ENCODE measurements at places on chromosomes 12 and 14. TPM values are rescaled to one million over a fixed set of nuclear protein-coding genes. Genes with fewer than 3 reads are reported as not detected.
A peak's percentile ranks its signal among the peaks of the same experiment; 100 is the strongest.

TMEM19 gene
- total RNA-seq = 37.6 TPM

IRAK4 gene
- 10.6 TPM for total RNA-seq

TESPA1 gene
- total RNA-seq = not detected

IL22 gene
- total RNA-seq = not detected

CDK17 gene
- total RNA-seq = 28.3 TPM

GRCh38 chr12:92096346-92097136, 49.1 kb downstream of the BTG1 start:
- DNase-seq = no peak

DNA sequence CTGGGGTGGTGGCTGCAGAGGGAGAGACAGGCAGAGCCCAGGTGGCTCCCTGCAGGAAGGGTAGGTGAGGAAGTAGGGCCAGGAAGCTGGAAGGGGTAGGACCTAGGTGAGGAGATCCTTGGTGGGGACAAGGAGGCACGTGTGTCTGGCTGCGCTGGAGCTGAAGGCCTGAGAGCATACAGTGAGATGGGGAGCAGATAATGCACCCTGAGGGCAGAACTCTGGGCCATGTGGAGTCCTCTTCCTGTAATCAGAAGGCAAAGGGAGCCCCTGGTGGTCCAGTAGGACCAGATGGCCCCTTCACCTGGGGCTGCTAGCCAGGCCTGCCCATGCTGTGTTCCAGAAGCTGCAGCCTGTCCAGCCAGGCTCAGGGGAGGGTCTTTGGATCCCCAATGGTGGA, 15.3 kb upstream of the KRT80 start:
- DNase-seq = no peak

DNA sequence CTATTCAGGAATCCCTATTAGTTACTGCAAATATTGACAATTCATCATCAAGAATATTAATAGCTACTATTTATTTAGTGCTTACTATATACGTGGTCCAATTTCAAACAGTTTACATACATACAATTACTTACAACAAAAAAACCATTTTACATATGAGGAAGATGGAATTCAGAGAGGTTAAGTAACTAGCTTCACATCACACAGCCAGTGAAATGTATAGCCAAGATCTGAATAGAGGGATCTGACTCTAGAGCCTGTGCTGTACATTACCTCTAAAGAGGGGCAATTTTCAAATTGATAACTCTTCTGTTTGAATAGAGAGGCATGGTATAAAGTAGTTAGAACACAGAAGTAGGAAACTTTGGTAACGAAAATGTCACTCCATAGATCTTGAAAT, 18.3 kb downstream of the SOX5 start:
- no peak for DNase-seq

GRCh38 chr12:29889737-29890136, 106.0 kb upstream of the TMTC1 start:
- DNase-seq = peak; percentile 23

- no peak for DNase-seq
Observed at GRCh38 chr12:98408681-98409080, 106.7 kb upstream of the TMPO start.

DNA sequence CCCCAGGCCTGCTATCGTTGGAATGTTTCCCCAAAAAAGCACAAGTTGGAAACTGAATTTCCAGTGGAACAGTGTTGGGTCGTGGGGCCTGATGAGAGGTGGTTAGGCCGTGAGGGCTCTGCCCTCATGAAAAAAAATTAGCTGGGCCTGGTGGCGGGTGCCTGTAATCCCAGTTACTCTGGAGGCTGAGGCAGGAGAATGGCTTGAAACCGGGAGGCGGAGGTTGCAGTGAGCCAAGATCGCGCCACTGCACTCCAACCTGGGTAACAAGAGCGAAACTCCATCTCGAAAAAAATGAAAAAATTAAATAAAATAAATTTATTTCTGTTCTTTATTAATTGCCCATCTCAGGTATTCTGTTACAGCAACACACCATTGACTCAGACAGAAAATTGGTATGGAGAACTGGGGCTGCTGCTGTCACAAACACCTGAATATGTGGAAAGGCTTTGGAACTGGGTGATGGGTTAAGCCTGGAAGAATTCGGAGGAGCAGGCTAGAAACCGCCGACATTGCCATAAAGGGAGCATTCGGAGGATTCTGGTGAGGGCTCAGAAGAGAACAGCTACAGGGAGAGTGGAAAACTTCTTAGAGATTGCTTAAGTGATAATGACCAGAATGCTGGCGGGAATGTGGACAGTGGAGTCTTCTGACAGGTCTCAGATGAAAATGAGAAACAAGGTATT, 17.1 kb upstream of the RCOR1 start:
- no peak for DNase-seq

DNA sequence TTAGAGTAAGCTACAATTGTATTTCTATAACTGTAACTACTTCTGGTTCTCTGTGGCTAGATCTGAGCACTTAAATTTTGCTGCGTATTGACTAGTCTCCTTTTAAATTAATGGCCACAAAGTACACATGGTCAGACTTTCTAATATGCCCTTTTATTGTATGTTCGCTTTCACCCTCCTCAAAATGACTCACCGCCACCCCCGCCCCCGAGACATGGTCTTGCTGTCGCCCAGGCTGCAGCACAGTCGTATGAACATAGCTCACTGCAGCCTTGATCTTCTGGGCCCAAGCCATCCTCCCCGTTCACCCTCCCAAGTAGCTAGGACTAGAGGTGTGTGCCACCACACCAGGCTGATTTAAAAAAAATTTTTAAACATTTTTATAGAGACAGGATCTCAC, 11.8 kb downstream of the MTERF2 start:
- no peak for DNase-seq

DNA sequence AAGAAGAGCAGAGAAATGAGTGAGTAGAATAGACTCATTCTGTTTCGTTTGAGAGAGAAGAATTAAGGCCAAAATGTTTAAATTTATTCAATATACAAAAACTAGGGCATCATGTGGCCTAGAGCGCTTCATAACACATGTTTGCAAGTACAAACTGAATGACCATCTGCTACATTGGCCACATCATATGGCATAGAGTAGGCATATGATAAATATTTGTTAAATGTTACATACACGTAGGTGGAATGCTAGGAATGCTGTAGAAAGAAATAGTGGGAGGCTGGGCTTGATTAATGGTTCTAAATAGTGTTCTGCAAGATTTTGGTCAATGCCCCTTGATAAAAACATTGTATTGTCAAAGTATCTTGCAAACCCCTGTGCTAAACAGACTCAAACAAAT, 10.8 kb downstream of the MGP start:
- peak; percentile 42 for DNase-seq

- DNase-seq = peak; percentile 64
Observed at GRCh38 chr12:9808504-9808903, 18.8 kb upstream of the KLRF1 start.

GRCh38 chr14:60349663-60350365, 100.8 kb downstream of the PPM1A start:
- DNase-seq = peak; percentile 48

DNA sequence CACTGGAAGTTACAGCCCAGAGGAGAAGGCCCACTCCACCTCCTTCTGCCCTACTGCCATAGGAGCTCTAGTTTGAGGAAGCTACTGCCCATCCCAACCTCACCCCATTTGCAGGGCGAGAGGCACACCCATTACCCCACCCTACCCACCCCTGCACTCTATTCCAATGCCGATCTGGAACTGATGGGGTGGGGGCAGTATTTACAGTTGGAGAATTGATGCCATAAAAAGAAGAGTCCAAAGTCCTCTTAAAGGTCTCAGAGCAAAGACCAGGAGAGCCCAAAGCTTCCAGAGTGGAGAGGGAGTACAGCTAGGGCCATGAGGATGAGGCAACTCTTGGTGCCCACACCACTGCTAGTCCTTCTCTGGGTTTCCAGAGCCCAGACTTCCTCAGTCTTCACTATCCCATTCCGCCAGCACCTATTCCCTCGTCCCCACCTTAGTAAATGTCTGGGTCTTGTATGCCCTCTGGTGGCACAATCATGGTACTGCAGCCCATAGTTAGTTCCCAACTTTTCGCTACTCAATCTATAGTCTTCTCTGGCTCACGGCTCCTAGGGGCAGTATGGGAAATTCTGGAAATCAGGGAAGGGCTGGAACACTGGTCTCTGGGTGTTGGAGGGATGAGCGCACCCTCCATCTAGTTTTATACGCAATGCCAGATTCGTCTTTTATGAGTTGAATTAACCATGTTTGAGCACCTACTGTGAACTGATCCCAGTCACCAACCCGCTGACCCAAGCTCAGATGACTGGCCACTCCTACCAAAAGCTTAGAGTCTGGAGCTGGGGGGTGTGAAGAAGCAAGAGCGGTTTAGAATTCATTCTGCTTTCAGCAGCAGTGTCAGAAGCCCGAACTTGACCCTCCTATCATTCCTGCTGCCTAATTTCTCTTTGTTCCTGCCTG, 6.9 kb upstream of the ADCY6 start:
- DNase-seq = peak; percentile 72

DNA sequence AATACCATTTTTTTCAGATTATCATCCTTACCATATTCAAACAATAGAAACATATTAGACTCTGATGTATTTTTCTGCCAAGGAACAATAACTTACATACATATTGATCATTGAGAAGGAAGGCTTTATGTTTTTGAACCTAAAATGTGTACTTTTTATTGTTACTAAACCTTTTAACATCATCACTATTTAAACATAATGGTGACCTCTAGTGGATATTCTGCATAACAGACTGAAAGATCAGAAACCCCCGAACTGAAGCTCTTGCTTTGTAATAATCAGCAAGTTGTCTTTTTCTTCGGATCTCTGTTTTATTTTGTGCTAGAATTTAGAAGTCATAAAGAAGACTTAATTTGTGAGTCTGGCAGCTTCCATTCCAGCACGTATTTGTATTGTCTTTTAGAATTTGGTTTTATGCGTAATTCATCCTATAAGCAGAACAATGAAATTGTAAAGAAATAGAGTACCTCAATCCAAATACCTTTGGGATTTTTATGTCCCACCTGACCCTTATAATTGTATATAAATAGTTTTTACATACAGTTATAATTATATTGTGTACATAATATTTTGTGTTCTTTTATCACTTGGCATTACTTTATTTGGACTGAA, 125.9 kb upstream of the ATF1 start:
- DNase-seq = peak; percentile 66

GRCh38 chr14:56172074-56172473, 53.9 kb downstream of the PELI2 start:
- DNase-seq = no peak

DNA sequence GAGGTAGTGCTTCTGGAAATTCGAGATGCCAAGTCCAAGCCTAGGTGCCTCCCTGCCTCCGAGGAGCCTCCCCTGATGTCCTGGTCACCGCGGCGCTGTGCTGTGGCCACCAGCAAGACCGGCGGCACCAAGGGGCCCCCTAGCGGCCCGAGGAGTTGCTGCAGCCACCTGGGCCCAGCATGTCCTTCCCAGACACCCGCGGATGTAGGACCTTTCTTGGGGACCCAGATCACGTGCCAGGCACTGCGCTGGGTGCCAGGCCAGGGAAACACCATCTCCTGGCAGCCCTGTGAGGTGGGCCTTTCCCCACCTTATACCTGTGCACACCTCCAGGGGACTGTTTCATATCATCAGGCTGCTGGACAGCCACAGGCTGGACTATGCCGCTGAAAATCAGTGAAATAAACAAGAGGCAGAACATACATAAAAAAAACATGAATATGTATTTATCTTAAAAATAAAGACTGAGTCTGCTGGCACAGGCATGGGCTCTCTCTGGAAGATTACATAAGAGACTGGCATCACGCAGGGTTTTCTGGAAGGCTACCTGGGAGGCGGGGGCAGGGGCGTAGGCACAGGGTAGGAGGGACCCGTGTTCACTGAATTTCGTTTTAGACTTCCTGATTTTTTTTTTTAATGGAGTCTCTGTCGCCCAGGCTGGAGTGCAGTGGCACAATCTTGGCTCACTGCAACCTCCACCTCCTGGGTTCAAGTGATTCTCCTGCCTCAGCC, 15.9 kb upstream of the HHIPL1 start:
- peak; percentile 42 for DNase-seq

- no peak for DNase-seq
Observed at GRCh38 chr12:126163984-126164383, 1098.7 kb downstream of the AACS start.

GRCh38 chr14:74886001-74886400, 4.3 kb downstream of the DLST start:
- DNase-seq = peak; percentile 40

DNA sequence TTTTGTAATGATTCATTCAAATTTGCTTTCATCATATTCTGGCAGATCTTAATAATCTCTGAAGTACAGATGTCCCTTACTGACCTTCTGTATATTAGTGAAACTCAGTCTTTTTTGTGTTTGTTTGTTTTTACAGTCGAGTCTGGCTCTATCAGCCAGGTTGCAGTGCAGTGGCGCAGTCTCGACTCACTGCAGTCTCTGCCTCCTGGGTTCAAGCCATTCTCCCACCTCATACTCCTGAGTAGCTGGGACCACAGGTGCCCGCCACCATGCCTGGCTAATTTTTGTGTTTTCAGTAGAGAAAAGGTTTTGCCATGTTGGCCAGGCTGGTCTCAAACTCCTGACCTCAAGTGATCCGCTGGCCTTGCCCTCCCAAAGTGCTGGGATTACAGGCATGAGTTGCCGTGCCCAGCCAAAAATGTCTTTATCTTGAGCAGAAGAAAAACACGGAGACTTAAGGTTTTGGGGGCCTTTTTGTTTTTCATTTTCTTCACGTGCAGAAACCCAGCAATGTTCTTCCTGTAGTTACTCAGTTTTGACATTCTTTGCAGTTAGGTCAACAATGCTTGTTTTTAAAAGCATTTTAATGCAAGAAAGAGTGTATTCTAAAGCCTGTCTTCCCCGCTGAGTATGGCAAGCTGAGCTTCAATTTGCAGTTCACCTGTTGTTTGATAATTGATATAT, 79.5 kb downstream of the FAR2 start:
- no peak for DNase-seq

DNA sequence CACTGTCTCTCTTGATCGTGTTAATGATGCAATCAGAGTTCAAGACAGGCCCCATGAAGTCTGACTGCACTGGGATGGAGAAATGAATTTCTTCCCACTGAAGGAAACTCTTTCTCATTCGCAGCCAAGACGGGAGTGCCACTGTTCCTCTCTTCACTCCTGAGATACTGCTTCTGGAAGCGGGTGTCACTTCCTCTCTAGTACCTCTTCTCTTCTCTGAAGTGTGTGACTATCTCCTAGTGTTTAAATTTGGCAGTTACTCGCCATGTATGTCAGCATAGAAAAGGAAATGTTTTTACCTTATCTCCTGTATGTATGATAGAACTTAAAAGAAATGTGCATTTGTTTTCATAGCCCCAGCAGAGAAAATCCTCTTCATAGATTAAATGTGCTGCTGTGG, 215.2 kb downstream of the ANO6 start:
- no peak for DNase-seq

Measured in bronchial epithelial cell (primary cell).